B cell (primary cell): ENCODE measurements at places on chromosomes 3 and 15.

DNA sequence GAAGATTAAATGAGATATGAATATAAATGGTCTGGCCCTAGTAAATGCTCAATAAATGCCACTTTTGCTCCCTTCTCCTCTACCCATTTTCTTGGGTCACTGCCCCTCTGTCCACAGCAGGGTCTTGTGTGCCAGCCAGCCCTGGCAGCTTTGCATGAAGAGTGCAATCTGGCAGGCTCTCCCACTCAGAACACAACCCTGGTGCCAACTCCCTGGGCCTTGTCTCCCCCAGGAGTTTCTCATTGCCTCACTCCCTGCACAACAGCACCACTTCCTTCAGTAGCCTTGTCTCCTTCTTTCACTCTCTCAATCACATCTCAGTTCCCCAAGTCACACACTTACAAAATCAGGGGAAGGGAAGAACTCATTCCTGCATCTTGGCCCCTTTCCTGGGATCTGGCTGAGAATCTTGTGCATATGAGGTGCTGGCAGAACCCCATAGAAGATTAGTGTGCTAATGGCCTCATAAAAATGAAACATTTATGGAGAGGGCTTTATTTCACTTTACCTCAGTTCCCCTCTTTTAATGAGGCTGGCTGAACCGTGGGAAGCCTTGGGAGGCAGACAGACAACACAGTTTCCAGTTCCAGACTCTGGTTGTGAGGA, 445.9 kb upstream of the PROK2 start:
- DNase-seq: no peak

DNA sequence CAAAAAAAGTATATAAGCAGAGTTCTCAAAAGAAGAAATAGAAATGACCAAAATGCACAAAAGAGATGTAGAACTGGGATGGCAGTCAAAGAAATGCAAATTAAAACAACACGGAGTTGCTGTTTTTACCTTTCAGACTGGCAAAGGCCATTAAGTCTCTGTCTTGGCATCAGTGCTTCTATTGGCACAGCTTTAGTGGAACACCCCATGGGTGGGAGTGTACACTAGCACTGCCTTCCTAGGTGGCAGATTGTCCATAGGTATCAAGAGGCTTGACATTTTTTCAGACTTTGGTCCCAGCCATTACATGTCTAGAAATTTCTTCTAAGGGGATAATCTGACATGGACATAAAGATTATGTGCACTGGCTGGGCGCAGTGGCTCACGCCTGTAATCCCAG, 58.1 kb upstream of the VILL start:
- DNase-seq: no peak

- DNase-seq: no peak
Observed at GRCh38 chr3:146035366-146035765, 125.6 kb downstream of the PLOD2 start.

GRCh38 chr3:129014148-129014547, 13.0 kb downstream of the EFCC1 start:
- DNase-seq: no peak

- DNase-seq: no peak
Observed at GRCh38 chr3:183862610-183863009, 22.1 kb downstream of the PARL start.

DNA sequence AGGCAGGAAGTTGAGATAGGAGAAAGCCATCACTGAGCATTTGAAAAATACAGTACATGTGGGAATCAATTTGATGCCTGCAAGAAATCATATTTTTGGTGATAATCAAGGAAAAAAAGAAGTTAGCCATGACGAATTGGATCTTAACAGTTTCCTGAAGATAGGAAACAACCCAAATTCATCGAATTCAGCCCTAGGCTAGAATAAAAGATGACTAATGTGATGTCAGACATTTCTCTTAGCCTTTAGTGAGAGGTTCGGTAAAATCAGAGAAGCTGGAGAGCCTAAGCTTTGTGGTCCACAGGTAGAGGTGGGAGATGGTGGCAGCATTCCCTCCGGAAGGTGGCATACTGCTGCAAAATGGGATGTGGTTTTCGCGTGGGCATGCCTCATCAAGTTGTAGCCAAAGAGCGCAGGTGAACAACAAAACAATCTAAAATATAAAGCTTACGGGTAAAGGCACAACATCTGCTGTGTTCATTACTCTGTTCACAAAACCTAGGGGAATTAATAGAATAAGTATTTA, 144.1 kb upstream of the ALCAM start:
- DNase-seq: no peak

GRCh38 chr3:196218155-196218712, 1.9 kb downstream of the SLC51A start:
- no peak for DNase-seq

DNA sequence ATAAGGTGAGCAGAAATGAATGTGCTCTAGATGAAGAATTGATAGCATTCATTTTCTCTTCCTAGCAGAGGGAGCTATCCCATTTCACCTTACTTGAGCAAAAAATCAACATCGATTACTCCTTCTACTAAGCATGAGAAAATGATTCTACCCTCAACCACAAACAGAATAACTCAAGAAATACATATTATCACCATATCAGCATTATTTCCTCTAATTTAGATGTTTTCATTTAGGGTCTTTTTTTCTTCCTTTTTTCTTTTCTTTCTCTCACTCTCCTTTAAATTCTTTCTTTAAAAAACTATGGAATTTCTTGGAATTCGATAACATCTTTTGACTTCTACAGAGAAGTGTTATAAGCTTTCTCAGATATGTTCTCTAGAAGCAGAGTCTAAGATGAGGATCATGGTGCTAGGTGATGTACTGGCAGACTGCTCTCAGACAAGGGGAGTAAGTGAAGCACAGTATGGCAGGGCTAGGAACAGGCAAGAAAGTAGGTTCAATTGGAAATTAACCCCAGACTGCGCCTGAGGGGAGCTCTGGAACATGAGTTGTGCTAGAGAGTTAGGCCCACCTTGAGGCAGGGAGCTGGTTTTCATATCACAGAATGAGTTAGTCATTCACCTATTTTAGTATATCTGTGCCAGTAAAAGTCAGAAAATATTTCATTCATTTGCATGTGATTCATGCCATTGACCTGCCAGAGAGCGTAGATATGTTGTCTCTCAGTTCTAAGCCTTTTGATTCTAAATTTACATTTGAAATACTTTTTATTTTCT, 279.2 kb upstream of the KCNH8 start:
- no peak for DNase-seq

DNA sequence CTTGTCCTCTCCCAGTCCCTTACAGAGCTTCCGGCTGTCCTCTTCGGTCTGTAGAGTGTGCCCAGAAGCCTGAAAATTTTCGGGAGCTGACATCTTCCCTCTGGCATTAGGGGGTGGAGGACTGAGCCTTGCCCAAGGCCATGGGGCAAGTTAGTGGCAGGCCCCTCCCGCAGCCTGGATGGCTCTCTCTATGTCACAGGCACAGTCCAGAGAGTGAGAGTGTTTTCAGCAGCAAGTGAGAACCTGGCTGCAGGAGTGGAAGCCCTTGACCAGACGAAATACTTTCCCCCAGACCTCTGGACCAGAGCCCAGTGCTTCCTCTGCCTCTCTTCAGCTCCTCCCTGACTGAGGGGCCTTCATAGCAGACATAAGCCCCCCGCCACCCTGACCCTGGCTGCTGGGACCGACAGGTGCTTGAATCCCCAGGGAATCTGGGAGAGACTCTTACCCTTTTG, 50.5 kb upstream of the SEC22A start:
- no peak for DNase-seq

DNA sequence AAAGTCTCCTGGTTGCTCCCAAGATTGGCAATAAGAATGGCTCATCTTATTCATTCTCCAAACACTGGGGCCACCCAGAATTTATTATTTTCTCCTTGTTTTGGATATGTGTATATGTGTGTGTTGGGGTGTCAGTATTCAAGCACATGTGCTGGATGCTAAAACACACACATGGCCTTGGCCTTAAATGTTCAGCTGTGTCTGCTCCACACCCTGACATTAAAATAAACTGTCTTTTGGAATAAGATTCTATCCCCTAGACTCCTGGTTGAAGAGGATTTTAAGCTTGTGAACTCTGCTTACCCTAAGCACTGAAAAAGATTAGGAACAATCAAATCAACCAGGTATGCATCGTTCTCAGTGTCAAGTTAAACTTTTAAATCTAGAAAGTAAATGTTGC, 382.9 kb upstream of the MCTP2 start:
- no peak for DNase-seq

DNA sequence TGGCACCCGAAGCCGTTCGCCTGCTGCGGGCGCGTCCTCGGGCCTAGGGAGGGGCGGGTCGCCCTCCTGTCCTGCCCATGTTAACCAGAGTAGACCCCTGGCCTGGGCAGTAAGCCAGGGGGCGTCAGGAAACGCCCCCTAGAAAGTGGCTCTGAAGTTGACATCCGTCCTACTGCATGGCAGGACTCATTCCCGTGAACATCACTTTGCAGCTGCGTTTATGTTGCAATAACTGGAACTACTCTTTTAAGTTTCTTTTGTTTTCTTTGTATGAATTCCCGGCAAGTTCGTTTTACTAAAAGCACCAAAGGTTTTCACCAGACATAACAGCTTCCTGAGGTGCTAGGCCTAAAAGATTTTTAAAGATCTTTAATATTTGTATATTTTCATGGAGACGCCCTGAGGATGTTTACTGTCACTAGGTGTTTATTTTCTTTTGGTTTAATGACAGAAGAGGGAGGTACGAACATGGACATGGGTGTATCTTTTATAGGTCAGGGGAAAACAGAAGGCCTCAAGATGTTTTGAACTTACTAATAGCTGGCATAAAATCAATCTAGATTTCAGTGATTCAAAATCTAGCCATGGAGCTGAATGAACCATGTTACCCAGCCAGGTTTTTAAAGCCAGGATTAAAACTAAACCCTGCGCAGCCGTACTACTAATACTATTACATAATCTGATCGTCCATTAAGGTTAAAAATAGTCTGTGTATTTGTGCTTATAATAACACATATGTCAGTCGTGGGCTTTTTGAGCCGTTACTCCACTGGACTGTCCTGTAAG, 1.0 kb downstream of the C15orf61 start:
- peak; percentile 17 for DNase-seq

GRCh38 chr15:59247364-59247763, 40.7 kb downstream of the LDHAL6B start:
- DNase-seq: peak; percentile 81

DNA sequence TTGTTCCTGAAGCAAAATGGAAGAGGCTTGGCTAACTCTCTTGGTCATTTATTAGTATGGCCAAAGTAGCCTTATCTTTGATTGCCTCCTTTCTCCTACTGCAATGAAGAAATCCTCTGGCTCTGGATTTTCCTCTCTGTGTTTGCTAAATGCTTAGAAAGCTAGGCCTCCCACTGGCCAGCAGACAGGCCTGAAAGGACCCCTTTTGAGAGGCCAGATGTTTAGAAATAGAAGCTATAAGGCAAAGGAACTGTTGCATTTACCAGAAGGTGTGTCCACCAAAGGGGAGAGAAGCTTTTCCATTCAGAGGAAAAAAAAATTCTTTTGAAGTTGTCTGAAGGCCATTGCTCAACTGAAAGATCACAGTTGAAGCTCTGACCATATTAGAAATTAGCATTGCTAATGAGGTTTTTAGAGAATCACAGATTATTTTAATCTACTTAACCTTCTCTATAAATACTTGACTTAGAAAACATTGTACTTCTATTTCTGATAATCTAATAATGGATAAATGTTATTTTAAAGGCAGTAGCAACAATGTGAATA, 160.8 kb downstream of the SYNPR start:
- DNase-seq: no peak

DNA sequence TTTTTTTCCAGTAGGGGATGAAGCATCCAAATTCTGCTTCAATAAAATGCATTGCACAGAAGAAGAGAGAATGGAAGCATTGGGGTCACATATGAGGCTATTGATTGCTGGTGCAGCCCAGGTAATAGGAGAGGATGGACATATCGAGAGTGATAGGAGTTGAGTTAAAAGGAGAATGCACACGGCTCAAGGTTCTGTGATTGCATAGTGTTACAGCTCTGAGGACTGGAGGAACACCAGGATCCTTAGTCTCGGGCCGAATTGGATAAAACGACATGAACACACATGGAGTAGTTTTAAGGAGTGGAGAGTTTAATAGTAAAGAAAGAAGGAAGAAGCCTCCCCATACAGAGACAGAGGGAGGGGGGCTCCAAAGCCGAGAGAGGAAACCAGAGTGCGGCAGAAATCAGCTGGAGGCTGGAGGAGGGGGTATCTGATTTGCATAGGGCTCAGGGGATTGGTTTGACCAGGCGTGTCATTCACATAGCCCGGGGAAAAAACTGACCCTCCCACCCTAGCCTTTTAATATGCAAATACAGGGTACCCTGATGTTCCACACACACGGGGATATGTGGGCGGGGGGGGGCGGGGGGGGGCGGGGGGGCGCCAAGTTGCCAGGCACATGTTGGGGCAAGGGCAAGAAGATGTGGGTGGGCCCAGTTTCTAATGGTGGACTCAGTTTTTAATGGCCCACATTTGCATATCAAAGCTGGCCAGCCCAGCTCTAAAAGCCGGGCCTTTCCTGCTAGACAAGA, 156.9 kb downstream of the AGBL1 start:
- DNase-seq: no peak

DNA sequence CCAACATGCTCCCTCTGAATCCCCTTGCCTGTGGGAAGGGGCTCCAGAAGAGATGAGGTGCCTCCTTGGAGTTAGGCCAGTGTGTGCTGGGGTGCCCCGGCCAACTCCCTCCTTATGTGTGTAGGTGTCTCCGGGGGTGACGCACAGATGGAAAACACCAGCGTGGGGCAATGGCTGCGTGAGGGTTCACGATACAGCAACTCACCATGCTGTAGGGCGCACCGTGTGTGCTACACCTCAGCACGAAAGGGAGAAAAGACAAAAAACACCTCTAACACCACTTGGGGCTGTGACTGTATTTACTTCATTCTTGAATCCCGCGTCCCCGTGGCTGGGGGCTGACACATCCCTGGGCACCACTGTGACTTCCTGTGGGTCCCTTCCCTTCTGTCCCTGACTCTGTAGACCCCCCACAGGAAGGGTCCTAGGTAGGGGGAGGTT, 1.6 kb upstream of the CALML4 start:
- no peak for DNase-seq

GRCh38 chr15:25501828-25502446, 63.1 kb upstream of the UBE3A start:
- DNase-seq: peak; percentile 49

- DNase-seq: no peak
Observed at GRCh38 chr15:42508263-42508690, 12.8 kb downstream of the SNAP23 start.

GRCh38 chr3:123421353-123422174, 27.3 kb downstream of the ADCY5 start:
- DNase-seq: no peak

DNA sequence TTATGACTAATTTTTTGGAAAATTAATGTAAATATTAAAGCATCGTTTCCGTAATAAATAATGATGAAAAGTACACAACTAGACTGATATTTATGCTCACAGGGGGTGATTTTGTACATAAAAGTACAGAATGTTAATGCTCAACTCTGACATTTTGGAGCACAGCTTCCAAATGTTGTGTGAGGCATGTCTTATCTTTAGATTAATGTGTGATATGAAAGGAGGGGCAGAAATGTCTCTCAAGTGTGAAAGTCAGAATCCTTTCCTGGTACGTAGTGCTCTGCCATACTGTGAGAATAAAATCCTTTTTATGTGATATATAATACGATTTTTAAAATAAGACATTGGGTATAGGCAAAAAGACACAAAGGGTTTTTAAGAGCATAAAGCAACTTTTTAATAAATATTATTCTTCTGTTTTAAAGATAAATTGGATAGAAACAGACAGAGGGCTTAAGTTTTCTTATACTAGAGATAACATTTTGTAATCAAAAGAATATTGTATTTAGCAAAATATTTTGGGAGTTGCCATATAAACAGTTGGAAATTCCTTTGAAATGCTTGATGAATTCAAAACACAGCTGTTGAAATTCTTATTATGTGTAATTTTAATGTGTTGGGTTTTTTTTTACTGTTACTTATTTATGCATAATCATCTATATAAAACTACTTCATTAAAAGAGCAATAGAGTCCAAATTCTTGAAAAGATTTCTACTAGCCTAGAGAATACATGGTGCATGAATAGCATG, 389.7 kb downstream of the RAP2B start:
- no peak for DNase-seq
